ENCODE measurements at places on chromosomes 1 and 21. TPM values are rescaled to one million over a fixed set of nuclear protein-coding genes. Genes with fewer than 3 reads are reported as not detected.

Gene LCE6A
- not detected for total RNA-seq

Gene HCN3
- total RNA-seq: 8.7 TPM

Gene PPM1J
- 3.1 TPM for total RNA-seq

Gene ASAP3
- 78.7 TPM for total RNA-seq

Gene BRINP3
- total RNA-seq: not detected

Gene GJA5
- 1.6 TPM for total RNA-seq

Gene KCNT2
- total RNA-seq: 12.6 TPM

Gene KCNH1
- 3.5 TPM for total RNA-seq

Gene NBPF12
- 23.9 TPM for total RNA-seq

Gene DLGAP3
- total RNA-seq: 4.6 TPM

Gene ADAM30
- not detected for total RNA-seq

Gene FAM110D
- 0.77 TPM for total RNA-seq

Gene RHEX
- total RNA-seq: not detected

Gene NTMT2
- not detected for total RNA-seq

Gene PRDM2
- total RNA-seq: 35.4 TPM

Gene LORICRIN
- not detected for total RNA-seq

Gene LDLRAD1
- not detected for total RNA-seq

Gene PPP1R15B
- 83.9 TPM for total RNA-seq

Gene HSF2BP
- 1.7 TPM for total RNA-seq

Gene CACYBP
- total RNA-seq: 182 TPM

Gene BCAS2
- total RNA-seq: 53.5 TPM

Gene RIMS3
- 7.5 TPM for total RNA-seq

Gene ACBD3
- 34.8 TPM for total RNA-seq

Gene ZNF593OS
- total RNA-seq: not detected

Gene CCDC27
- not detected for total RNA-seq
